ENCODE measurements at places on chromosomes 6 and 20. TPM values are rescaled to one million over a fixed set of nuclear protein-coding genes. Genes with fewer than 3 reads are reported as not detected.

The BTN1A1 gene
- total RNA-seq, result not detected

The HSPA12B gene
- 5.1 TPM for total RNA-seq

The HCK gene
- not detected for total RNA-seq

The MUCL3 gene
- total RNA-seq, result not detected

The GNAS-AS1 gene
- total RNA-seq, result 1.3 TPM

The SCP2D1 gene
- not detected for total RNA-seq

The CEP43 gene
- 21.2 TPM for total RNA-seq

Data from smooth muscle cell of trachea (primary cell).